Activated T-cell treated with anti-CD3 and anti-CD28 coated beads, Interleukin-2, amount 50 U/mL, for 72 hours (primary cell): ENCODE measurements at places on chromosomes 5 and 9. TPM values are rescaled to one million over a fixed set of nuclear protein-coding genes. Genes with fewer than 3 reads are reported as not detected.
A peak's percentile ranks its signal among the peaks of the same experiment; 100 is the strongest.

DNA sequence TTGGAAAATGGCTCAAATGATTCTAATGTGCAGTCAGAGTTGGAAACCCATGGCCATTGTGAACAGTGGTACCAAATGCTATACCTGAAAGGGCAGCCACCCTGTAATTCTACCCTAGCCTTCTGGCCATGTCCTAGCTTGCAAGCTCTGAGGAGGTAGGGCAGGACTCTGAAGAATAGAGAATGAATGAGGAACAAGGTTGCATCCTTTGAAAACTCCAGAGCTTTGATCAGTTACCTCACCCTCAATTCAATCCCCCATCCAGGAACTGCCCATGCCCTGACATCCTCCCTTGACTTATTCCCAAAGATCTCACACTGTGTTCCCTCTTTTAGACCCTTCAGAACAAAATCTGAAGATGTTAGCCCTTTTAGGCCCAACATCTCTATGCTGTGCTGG, 17.8 kb upstream of the ERMP1 start:
- no peak for DNase-seq

The PTPDC1 gene
- 9.2 TPM for total RNA-seq

The CCNI2 gene
- total RNA-seq = 3.4 TPM

The PCDHB16 gene
- total RNA-seq = not detected

- DNase-seq = no peak
Measured at GRCh38 chr5:153267506-153267905, 223.0 kb upstream of the GRIA1 start.

DNA sequence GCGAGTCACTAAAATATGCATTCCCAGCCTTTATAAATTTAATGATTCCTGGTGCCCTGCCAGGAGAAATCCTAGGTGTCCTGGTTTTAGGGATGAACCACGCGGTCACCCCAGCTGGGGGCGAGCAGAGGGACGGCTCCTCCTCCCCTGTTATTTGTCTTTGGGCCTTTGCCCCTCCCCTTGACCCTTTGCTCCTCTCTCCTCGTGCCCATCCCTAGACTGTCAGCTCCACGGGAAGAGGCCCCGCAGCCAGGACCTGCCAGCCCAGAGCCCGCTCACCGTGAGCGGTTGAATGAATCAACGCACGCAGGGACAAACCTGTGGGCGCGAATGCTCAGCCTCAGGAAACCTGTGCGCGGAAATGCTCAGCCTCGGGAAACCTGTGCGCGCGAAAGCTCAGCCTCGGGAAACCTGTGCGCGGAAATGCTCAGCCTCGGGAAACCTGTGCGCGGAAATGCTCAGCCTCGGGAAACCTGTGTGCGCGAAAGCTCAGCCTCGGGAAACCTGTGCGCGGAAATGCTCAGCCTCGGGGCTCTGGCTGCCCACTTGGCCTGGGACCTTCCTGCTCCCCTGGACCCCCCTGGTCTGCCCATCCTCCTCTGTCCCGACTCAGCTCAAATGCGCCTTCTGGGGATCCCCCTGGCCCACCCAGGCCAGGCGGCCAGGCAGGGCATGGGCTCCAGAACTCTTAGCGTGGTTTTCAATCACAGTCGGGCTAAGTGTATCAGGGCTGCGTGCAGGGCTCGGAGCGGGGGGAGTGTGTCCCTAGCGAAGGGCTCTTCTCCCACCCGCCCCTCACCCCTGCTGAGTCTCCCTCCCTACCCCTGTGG, 140.5 kb upstream of the COL5A1 start:
- DNase-seq = no peak

The GARIN3 gene
- 0.39 TPM for total RNA-seq

GRCh38 chr9:14320271-14321181, 6.6 kb upstream of the NFIB start:
- no peak for DNase-seq

- DNase-seq = no peak
Measured at GRCh38 chr9:87653941-87654340, 72.0 kb upstream of the CTSL start.

GRCh38 chr5:35881758-35882157, 25.1 kb downstream of the IL7R start:
- no peak for DNase-seq

The DNAJA1 gene
- 108 TPM for total RNA-seq

The WWC1 gene
- not detected for total RNA-seq

The CKMT2 gene
- total RNA-seq = not detected

DNA sequence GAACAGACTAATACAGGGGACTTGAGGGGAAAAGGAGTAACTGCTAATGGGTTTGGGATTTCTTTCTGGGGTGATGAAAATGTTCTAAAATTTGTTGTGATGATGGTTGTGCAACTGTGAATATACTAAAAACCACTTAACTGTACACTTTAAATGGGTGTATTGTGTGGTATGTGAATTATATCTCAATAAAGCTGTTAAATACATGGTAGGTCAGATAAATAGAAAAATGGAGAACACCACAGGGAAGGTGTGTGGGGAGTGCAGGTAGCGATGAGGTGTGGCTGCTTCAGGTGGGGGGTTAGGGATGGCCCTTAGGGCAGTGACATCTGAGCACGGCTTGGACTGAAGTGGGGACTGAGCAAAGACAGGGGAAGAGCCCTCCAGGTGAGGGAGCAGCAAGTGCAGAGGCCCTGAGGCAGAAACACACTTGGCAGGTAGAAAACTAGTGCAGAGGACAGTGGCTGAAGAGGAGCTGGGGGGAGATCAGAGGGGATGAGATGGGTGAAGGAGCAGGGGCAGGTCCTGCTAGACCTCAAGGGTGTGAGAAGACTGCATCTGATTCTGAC, 20.9 kb downstream of the EEIG1 start:
- DNase-seq = no peak

GRCh38 chr5:24609706-24610105, 35.1 kb downstream of the CDH10 start:
- no peak for DNase-seq

The PNPLA7 gene
- total RNA-seq = 8.2 TPM

DNA sequence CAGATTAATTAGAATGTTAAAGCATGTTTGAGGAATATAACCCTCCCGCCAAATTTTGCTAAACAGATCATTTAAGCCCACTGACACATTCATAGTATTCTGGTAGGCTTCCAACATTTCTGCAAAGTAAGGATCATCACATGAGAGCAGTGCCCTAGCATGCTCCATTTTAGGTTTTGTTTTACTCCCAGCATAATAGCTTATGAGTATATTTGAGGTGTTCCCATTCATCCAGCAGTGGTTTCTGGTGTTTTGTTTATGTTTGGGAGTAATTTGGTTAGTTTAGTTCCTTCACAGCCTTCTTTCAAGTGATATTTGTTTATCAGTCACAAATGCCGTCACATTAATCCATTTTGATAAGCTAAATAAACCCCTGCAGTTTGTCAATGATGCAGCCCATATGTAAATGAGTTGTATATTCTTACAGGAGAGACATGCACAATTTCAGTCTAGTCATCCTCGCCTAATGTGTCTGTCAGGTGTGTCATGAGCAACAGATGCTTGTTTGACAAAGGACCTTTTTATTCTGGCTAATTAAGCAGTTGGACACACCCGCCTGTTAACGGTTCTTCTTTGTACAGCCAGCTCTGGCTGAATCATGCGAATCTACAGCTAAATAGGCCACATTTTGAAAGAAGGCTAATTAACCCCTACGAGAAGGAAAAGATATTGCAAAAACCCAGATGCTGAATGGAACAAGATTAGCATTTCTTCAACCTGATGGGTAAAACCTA, 124.4 kb downstream of the RFX3 start:
- no peak for DNase-seq

GRCh38 chr5:122721127-122721526, 53.8 kb upstream of the SNX2 start:
- DNase-seq = no peak

- peak; percentile 59 for DNase-seq
Measured at GRCh38 chr5:153964880-153965645, 73.6 kb downstream of the FAM114A2 start.

The DAB2IP gene
- 0.35 TPM for total RNA-seq

The PCDHA1 gene
- not detected for total RNA-seq

DNA sequence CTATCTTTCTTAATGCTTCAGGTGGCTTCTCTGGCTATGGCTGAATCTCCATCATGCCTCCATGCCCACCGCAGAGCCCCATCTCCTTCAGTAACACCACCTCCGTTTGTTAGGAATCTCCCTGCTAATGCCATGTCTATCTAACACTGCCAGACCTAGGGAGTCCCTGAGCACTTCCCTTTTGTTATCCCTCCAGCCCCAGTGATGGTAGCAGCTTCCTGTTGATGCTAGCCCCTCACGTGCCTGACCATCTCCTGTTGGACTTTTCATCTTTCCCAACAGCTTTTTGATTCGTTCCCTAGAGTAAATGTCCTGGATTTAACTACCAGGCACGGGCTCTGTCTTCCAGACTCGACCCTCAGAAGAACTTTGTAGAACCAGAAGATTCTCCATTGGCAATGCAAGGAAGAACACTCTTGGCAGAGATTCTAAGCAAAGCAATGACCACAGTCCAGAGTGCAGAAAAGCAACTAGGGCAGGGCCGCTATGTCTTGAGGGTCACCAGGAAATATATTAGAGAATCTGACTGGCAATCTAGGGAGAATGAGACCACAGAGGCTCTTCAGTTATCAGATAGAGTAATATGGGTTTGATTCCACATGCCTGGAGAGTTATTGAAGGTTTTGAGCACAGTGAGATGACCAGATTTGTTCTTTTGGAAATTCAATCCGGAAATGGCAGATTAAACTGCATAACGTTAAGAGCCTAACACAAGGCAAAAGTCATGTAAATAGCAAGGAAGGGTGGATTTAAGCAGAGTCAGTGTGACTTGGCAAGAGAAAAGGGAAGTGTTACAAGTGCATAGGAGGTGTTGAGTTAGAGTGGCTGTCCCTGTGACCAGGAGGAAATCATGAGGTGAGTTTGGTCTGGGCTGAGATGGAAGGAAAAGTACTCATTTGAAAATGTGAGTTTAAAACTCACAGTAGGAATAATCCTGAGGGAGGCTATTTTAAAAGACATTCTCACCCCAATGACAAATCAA, 555.2 kb downstream of the ACTL7B start:
- DNase-seq = no peak
